ENCODE measurements at places on chromosomes 7 and 10.

DNA sequence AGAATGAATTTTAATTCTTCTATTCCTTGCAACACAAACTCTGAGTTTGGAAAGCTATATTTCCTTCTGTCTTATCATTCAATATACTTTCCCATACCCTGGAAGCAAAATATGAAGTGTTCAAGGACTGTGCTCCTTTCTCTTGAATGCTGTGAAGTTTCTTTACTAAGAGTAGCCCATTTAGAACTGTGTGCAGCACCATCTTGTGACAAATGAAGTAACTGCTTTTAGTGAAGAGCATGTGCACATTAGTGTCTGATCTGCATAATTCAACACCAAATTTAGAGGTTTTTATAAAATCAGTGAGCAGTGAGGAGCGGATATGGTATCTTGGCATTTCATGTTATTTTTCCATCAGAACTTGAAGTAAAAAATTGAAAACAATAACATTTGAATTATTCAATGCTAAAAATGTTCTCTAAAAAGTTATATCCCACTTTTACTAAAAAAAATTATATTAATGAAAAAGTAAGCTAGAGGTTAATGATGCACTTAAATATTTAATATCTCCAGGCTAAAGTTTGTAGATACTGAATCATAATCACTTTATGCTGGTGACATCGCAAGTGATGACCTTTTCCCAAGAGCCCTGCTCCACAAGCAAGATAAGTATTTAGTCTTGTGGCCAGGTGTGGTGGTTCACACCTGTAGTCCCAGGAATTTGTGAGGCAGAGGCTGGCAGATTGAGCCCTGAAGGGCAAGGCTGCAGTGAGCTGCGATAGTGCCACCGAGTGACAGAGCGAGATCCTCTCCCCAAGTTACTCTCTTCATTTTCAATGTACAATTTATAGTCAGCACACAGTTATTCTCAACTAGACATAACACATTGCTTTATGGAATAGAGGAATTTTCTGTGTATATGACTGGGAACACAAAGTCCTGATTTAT lies 108.8 kb upstream of the PCLO start:
- DNase-seq, result no peak

GRCh38 chr7:25545124-25546008 lies 317.1 kb upstream of the NPVF start:
- DNase-seq, result no peak

DNA sequence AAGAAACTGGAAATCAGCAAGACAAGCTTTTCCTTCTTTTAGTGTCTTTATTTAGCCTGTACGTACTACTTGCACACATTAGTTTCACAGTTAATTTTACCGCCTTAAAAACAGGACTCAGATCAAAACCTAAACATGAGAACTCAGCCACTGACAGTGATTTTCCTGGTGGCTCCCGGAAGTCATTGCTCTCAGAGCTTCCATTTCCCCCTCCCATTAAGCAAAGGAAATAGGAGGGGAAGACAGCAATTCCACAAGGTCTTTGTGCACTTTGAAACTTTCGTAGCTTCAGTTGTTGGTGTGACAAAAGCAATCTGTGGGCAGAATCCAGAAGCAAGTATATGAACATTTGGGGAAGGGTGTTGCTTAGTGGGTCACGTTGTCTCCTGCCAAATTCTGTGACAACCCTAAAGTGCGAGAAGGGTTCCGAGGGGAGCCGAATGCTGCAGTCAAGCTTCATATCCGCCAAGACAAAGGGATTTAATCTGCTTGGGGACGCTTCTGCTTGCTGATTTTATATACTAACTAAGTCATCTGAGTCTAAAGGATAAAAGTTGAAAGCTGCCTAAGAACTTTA lies 30.4 kb downstream of the FAM53B start:
- DNase-seq, result no peak

- DNase-seq, result no peak
These were observed 229.3 kb downstream of the DGKB start for GRCh38 chr7:14673202-14673601.

- DNase-seq, result no peak
These were observed 55.0 kb upstream of the JCAD start for GRCh38 chr10:30114401-30114800.

DNA sequence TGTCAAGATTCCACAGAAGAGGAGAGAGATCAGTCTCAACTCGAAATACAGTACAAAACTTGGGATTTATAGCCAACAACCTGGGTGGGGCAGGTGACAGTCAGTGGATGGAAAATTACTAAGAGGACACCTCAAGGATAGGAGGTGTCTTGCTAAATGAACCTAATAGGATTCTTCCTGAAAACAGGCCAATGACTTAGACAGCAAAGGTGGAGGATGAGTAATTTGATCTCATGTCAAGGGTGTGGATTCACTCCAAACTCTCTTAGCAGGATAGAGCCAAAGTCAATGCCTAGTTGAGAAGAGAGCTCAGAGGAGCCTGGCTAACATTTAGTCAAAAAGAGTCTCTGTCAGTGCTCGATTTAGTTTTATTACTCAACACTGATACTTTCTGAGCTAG lies 106.7 kb upstream of the INSYN2A start:
- DNase-seq, result no peak

GRCh38 chr7:100689230-100690135 lies 4.6 kb downstream of the GIGYF1 start:
- DNase-seq, result no peak

GRCh38 chr10:56622335-56622973 lies 261.4 kb upstream of the ZWINT start:
- no peak for DNase-seq

GRCh38 chr10:115801457-115801856 lies 471.5 kb downstream of the GFRA1 start:
- no peak for DNase-seq

DNA sequence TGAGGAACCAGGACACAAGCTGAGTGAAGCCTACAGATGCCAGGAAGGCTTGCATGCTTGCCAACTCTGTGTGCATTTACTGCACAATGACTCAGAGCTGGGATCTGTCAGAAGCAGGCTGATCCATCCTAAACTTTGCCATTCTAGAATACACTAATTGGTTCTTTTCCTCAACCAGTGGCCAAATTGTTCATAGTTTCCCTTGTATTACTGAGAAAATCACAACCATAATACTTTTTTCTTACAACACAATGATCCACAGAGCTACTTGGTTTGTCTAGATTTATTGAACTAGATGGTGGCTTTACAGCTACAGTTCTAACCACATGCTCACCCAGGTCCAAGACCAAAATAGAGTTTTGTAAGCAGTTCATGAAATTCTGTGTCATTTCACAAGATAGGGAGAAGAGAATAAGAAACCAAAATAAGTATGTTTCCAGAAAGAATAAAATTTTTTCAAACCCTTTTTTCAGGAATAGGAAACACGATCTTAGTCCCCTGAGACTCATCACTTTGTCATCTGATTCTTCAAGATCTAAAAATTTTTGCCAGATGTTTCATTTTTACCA lies 21.0 kb upstream of the LRRC17 start:
- DNase-seq, result peak; percentile 77

DNA sequence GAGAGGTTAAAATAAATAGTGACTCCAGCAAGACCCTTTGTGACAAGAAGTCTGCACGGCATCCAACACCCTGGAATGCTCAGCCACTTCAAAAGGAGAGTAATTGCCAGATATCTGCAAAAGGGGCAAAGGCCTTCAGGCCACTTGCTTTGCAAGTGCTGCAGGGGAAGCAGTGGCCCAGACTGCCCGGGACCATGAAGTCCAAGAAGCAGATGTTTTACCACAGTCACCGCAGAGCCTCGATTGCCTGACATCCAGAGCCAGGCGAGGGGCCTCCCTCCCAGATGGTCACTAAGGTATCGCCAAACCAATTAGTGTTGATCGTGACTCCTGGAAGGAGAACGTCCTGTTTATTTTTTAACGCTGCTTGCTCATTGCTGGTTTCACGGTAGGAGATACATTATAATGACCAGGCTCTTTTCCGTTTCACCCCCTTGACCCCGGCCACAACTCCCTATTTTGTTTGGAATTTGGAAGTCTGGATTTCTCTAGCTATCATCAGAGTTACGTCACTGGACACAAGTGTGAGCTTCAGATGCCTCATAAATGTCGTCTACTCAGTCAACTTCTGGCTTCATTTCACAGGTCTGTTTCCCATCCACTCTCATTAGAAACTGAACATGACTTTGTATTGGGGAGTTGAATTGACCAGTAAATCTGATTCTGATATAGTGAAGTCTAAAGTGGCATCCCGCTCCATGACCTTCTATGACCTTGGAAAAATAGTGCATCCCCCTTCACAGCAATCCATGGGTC lies 276.2 kb downstream of the WDR11 start:
- no peak for DNase-seq

GRCh38 chr7:21175714-21176113 lies 252.2 kb upstream of the SP4 start:
- DNase-seq, result no peak

- no peak for DNase-seq
These were observed 264.3 kb downstream of the TCF7L2 start for GRCh38 chr10:113214331-113214730.

DNA sequence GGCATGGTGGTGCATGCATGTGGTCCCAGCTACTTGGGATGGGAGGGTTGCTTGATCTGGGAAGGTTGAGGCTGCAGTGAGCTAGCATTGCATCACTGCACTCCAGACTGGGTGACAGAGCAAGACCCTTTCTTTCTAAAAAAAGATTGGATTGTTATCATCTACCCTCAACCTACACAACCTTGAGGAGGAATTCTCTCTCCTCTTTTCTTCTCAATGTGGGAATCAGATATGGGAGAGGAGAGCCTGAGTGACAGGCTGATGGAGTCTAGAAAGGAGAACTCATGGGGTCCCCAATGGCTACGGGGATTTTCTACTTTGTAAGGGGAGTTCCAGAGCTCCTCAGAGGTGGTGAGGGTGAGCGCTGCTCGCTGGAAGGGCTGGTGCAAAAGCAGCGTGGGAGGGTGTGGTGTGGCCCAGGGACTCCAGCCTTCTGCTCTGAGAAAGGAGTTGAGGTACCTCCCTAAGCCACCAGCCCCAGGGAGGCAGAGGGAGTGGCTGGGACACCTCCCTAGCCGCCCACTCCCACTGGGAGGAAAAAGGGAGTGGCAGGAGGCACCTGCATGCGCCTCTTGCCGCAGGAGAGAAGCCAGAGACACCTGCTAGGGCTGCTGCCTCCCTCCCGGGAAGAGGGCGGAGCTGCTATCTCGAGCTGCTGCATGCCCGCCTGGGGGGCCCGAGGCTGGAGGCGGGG lies 48.4 kb downstream of the GATA3 start:
- no peak for DNase-seq

- DNase-seq, result no peak
These were observed 56.9 kb downstream of the ADK start for GRCh38 chr10:74207691-74208480.
